OCI-LY7 (cell line): ENCODE measurements at places on chromosomes 7 and 10. TPM values are rescaled to one million over a fixed set of nuclear protein-coding genes. Genes with fewer than 3 reads are reported as not detected.
A peak's percentile ranks its signal among the peaks of the same experiment; 100 is the strongest.

Gene ACHE
- not detected in 2 replicates for total RNA-seq

Gene HOXA9
- not detected in 2 replicates for total RNA-seq

Gene IKZF1
- 161 and 163 TPM in 2 replicates for total RNA-seq

Gene AUTS2
- total RNA-seq, result 78.5 and 88.5 TPM in 2 replicates

GRCh38 chr7:150986099-150986512 lies 4.7 kb upstream of the NOS3 start:
- peak; percentile 61 for DNase-seq

DNA sequence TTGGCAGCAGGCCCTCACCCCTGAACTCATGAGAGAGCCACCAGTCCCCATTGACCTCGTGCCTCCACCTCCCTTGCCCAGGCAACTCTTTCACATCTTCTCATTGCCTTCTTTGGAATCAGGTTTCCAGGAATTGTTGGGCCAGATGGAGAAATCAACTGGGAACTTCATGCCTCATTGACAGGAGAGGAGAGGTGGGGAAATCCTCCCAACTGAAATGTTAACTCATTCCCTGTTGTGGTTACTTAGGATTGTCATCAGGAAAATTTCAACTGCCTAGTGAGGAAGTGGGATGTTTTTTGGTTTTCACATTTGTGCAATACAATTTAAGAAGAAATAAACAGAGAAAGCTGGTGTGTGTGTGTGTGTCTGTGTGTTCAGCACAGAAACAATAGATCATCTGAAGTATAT lies 106.6 kb upstream of the INHBA start:
- no peak for DNase-seq

DNA sequence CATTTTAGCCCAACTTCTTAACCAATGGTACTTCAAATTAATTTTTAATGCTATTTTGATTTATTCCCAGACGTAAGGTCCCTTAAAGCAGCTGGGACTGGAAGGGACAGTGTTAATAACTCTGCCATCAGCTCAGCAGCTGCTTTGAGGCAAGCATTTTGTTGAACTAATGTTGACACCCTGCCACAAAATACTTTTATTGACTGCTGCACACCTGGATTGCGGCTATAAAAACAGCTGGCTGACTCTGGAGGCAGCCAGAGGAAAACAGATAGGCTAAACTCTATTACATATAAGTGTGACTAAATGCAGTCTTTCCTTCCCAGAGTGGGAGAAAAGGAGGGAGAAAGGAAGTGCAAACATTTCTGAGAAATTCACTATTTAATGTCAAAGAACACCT lies 77.6 kb downstream of the ETV1 start:
- DNase-seq, result no peak
